ENCODE measurements at places on chromosomes 12 and 14. TPM values are rescaled to one million over a fixed set of nuclear protein-coding genes. Genes with fewer than 3 reads are reported as not detected.

CDKN3 gene
- 1.9 TPM for total RNA-seq

EGLN3 gene
- total RNA-seq: 10.5 TPM

CCDC177 gene
- total RNA-seq: not detected

TUNAR gene
- not detected for total RNA-seq

RNF212B gene
- not detected for total RNA-seq

HNRNPA1 gene
- 598 TPM for total RNA-seq

TM7SF3 gene
- 70.9 TPM for total RNA-seq

TDP1 gene
- total RNA-seq: 9.6 TPM

PZP gene
- 2.7 TPM for total RNA-seq

RGS6 gene
- 2.5 TPM for total RNA-seq

PNP gene
- total RNA-seq: 28.8 TPM

- no peaks in the 10 kb centered on the region for H3K4me1 ChIP-seq
- H3K36me3 ChIP-seq: no peaks in the 10 kb centered on the region
- H3K4me3 ChIP-seq: no peak overlapping the region
- H3K27ac ChIP-seq: no peak overlapping the region
These were observed 217.3 kb upstream of the CCDC196 start for GRCh38 chr14:66268802-66269334.

DNA sequence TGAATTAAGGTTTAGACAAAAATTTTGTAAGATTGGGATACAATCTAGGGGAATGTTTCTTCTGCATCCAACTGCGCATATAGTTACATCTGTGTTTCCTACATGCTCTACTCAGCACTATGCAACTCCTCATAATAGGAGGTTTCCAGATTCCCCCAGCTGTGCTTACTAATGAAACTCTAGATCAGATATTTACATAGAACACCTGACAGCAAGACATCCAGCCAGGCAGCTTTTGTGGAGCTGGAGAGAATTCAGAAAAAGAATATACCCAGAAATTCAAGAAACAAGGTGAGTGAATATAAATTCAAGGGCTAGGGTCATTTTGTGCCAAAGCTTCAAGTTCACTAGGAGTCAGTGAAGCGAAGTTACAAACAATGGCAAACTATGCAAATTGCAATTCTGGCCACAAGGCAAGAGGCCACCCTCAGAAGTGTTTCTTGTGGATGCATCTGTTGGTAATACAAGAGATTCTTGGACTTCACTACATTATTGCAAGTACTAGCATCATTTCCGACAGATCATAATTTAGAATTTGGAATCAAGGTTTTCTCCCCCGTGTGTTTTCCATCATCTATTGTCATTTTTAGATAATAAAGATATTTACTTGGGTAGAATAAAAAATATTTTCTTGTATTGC is 341.2 kb upstream of the NAV3 start:
- no peaks in the 10 kb centered on the region for H3K4me1 ChIP-seq
- H3K36me3 ChIP-seq: no peaks in the 10 kb centered on the region
- no peak for DNase-seq

- H3K27me3 ChIP-seq: no peaks in the 10 kb centered on the region
- H3K4me3 ChIP-seq: no peak overlapping the region
- H3K4me1 ChIP-seq: no peaks in the 10 kb centered on the region
- no peaks in the 10 kb centered on the region for H3K36me3 ChIP-seq
These were observed 465.9 kb upstream of the TBX3 start for GRCh38 chr12:115149685-115150378.

- peaks cover 32% of the 10 kb centered on the region for H3K36me3 ChIP-seq
- H3K4me1 ChIP-seq: peaks cover 9% of the 10 kb centered on the region
- H3K27me3 ChIP-seq: peaks cover 3% of the 10 kb centered on the region
- H3K27ac ChIP-seq: no peak overlapping the region
- no peak overlapping the region for H3K4me3 ChIP-seq
These were observed 39.0 kb upstream of the TSPAN9 start for GRCh38 chr12:3038166-3038565.

DNA sequence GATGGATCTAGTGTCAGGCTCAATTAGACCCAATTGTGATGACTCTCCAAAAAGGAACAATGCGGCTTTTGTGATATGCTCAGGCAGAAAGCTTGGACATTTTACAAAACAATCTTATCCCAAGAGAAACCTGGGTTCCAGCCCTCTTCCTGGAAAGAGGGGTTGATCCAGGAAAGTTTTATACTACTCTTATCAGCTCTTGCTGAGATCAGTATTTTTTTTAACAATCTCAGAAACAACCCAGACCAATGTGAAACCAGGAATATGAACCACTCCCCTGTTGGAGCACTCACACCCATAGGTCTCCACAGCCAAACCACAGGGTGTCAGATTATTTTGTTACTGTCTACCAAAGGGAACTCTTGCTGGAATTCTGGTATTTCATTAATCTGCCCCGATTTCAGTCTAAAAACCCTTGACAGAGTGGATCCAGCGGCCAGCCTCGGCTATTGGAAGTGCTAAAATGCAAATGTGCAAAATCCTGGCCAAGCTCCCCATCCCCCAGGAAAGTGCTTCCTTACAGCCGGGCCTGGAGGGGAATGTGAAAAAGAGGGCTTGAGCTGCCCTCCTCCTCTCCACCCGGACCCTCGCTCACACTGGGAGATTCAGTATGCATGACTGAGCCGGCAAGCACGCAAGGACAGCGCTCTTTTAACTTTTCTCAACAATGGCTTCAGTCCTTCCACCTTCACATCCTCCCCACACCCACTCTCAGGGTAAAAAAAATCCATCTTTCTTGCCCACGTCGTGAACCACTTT is 4.0 kb downstream of the FBXL14 start:
- peaks cover 11% of the 10 kb centered on the region for H3K36me3 ChIP-seq
- peak overlapping the region; percentile 92 for H3K4me3 ChIP-seq
- peaks cover 66% of the 10 kb centered on the region for H3K4me1 ChIP-seq
- no peaks in the 10 kb centered on the region for H3K27me3 ChIP-seq
- H3K27ac ChIP-seq: peak overlapping the region; percentile 25
- DNase-seq: no peak

DNA sequence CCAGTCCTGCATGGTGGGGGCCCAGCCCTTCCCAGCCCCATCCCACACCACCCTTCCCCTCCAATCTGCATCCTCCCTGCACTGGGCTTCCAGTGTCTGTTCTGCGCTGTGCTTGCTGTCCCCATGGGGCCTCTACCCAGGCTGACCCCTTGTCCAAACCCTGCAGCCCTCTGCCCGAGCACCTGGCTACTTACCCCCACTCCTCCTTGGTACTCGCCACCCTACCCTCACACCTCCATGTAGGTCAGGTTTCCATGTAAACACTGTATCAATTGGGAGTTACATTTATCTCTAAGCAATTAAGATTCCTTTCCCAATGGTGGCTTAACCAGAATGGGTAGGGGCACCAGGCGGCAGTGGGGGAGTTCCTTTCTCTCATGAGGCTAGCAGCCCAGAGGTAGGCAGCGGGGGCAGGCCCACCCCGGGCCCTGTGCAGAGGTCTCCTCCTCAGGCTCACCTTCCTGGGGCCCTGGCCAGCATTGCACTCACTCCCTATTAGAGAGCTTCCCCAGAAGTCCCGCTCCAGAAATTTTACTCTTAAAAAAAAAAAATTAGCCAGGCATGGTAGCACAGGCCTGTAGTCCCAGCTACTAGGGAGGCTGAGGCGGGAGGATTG is 76.6 kb upstream of the CCND2 start:
- no peak overlapping the region for H3K4me3 ChIP-seq
- H3K4me1 ChIP-seq: no peaks in the 10 kb centered on the region
- H3K27ac ChIP-seq: no peak overlapping the region
- H3K27me3 ChIP-seq: no peaks in the 10 kb centered on the region

GRCh38 chr12:54030889-54031471 is 1.9 kb upstream of the HOXC5 start:
- H3K4me3 ChIP-seq: peak overlapping the region; percentile 8
- H3K36me3 ChIP-seq: no peaks in the 10 kb centered on the region
- H3K27ac ChIP-seq: peak overlapping the region; percentile 18
- H3K4me1 ChIP-seq: peaks cover 13% of the 10 kb centered on the region
- H3K27me3 ChIP-seq: peaks cover 99% of the 10 kb centered on the region

DNA sequence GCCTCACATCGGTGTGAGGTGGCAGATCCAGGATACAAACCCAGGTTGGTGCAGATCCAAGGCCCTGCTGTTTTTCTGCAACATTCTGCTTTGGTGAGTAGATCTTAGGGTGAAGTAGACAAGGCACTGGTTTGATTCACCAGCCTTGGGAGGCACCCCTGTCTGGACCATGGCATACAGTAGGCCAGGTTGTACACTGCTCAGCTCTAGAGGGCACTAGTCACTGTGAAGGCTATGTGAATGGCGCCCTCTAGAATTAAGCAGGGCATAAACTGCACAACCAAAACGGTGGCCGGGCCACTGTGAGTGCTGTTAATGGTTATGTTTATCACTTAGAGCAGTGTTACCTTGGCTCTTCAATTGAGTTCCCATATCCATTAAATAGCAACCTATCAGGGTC is 280.6 kb upstream of the PWP1 start:
- H3K4me1 ChIP-seq: no peaks in the 10 kb centered on the region
- no peak overlapping the region for H3K4me3 ChIP-seq
- no peak overlapping the region for H3K27ac ChIP-seq
- no peaks in the 10 kb centered on the region for H3K36me3 ChIP-seq

- DNase-seq: no peak
- no peak overlapping the region for H3K4me3 ChIP-seq
- no peaks in the 10 kb centered on the region for H3K4me1 ChIP-seq
These were observed 243.1 kb upstream of the FOXN3 start for GRCh38 chr14:89660166-89660565.

DNA sequence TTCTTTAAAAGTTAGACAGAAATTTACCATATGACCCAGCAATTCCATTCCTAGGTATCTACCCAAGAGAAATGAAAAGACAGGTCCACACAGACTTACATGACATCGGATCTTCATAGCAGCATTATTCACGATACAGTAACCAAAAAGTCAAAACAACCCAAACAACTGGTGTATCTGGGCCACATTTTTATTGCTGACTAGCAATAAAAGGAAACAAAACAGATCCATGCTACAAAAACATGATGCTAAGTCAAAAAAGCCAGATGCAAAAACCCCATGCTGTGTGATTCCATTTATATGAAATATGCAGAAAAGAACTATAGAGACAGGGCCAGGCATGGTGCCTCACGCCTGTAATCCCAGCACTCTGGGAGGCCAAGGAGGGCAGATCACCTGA is 12.9 kb downstream of the TMEM120B start:
- H3K4me1 ChIP-seq: no peaks in the 10 kb centered on the region
- H3K27me3 ChIP-seq: no peaks in the 10 kb centered on the region
- no peak overlapping the region for H3K27ac ChIP-seq
- H3K36me3 ChIP-seq: peaks cover 5% of the 10 kb centered on the region

DNA sequence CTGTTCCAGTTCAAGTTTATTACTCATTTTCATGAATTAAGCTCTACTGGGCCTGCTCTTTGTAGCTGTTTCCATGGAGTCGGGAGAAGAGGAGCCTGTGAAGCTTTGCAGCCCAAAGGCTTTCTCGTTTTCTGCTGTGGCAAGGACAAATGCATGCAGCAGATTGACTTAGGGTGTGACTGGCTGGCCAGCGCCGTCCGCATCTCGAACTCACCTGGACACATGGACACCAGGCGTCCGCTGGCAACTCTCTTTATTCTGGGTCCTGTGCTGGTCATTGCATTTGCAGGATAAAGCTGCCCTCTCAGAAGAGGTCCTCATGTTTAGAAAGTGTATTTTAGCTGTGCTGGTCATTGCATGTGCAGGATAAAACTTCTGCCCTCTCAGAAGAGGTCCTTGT is 350.4 kb downstream of the TMEM121 start:
- H3K4me3 ChIP-seq: no peak overlapping the region
- H3K27ac ChIP-seq: no peak overlapping the region
- H3K27me3 ChIP-seq: no peaks in the 10 kb centered on the region
- H3K4me1 ChIP-seq: no peaks in the 10 kb centered on the region
- H3K36me3 ChIP-seq: no peaks in the 10 kb centered on the region

DNA sequence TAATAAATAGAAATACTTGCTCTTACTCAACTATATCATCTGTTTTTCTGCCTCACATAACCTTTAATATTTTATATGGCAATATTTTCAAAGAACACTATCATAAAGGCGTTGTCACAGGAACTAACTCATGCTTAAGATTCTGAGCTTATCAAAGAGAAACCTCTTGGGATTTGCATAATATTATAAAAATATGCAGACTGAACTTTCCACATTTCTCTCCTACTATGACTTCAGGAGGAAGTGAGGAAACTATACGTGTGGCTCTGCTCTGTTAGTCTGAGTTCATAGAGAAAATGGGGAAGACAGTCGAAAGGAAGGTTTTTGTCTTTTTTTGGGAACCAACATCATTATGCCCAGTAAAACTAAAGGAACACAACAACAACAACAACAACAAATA is 124.7 kb downstream of the GARIN6 start:
- H3K27ac ChIP-seq: no peak overlapping the region
- DNase-seq: no peak
- H3K4me3 ChIP-seq: no peak overlapping the region
- H3K36me3 ChIP-seq: no peaks in the 10 kb centered on the region

DNA sequence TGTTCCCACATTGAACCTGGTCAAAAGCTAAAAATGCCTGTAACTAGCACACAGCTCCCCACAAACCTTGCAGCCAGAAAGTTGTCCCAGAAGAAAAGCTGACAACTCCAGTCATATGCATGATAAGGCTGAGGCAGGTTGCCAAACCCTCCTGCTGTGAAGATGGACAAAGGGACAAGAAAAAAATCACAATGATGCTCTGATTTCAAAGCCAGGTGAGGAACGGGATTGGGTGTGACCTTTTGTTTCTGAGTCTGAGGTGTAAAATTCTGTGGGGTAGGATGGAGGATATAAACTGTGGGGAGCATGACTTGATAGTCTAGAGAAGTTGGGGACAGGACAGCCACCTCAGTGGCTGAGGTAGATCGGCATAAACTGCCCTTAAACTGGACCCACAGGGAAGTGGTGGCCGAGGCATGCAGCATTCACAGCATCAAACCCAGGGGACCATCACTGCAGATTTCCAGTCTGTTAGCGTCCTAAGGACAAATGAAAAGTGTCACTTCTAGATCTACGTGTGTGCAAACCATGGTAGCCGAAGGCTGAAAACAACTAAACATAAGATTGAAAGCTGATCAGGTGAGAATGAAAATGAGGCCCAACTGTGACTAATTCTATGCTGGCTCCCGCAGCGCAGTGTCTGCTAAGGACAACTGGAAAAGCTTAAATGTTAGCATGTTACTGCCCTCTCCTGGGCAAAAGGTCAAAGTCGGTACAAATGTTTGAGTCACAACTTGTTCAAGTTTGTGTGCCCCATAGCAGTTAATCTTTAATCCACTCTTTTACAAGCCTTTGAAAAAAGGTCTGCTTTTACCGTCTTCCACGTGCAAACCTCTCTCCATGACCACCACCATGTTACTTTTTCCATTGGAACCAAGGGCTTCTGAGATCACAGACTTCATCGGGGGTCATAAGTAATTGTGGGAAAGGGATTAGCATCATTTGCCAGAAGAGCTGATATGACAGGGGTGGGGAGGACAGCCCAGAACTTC is 39.8 kb downstream of the GRIN2B start:
- DNase-seq: no peak
- H3K27me3 ChIP-seq: peaks cover 4% of the 10 kb centered on the region
- no peak overlapping the region for H3K27ac ChIP-seq
- no peaks in the 10 kb centered on the region for H3K36me3 ChIP-seq
- H3K4me1 ChIP-seq: no peaks in the 10 kb centered on the region

All from lower lobe of right lung (tissue), 2 donors.